ENCODE measurements at places on chromosomes 13 and 19.

DNA sequence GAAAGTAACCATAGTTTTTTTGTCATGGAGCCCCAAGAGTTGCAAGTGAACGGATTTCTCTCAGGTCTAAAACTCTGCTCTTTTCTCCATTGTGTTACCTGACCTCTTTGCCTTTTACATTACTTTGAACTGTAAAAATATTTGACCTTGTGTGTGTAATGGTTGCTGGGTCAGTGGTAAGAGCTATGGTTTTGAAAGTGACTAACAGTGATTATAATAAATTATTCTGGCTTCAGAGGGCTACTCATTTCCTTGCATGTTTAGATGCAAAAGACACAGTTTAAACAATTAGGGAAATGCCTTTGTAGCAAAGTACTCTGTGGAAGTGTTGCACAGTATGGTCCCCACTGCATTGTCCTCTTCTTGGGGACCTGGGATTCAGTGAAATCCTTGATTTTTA, 29.3 kb upstream of the PSG8 start:
- no peak for DNase-seq

DNA sequence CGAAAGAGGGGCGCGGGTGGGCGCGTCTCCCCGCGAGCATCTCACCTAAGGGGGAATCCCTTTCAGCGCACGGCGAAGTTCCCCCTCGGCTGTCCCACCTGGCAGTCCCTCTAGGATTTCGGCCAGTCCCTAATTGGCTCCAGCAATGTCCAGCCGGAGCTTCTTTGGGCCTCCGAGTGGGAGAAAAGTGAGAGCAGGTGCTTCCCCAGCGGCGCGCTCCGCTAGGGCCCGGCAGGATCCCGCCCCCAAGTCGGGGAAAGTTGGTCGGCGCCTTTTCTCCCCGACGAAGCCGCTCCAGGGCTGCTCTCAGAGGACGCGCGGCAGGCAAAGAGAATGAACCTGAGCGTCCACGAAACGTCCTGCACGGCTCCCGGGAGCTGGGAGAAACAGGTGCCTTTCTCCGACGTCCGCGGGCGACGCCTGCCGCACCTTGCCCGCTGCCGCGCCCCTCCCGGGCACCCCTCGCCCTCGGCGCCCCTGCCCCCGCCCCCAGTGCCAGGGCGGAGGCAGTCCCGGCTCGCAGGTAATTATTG, 366 bp upstream of the KL start:
- DNase-seq: peak; percentile 73

GRCh38 chr19:2797280-2797679, 12.0 kb downstream of the THOP1 start:
- DNase-seq: no peak

GRCh38 chr19:12611361-12611699, 610 bp downstream of the ZNF791 start:
- DNase-seq: peak; percentile 74

GRCh38 chr13:43764349-43764748, 22.4 kb downstream of the ENOX1 start:
- DNase-seq: no peak

DNA sequence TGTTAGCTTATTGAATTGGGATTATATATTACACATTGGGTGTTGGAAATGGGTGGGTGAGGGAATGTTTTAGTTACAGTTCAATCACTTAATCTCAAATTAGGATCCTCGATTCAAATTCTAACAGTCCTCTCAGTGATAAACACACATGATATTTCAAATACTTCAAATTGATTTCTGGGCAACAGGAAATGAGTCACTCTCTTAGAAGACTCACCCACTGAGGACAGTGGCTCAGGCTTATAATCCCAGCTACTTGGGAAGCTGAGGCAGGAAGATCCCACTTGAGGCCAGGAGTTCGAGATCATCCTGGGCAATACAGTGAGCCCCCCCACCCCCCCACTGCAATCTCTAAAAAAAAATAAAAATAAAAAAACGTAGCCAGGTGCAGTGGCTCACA, 435.3 kb downstream of the KLF12 start:
- no peak for DNase-seq

DNA sequence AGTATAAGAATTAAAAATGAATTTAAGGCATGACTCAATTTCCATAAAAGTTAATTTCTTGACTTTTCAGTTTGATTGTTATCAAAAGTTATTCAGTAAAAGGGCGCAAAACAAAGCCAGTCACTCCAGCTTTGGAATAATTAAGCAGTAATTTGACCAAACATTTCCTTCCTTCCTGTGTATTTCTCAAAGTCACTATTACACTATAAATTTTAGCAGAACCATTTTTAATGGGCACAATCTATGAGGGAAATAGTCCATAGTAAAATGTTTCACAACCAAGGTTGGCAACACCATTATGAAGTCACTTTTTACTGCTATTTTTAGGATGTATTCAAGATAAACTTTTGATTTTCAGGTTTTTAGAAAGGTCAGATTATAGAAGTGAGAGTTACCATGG, 91.0 kb downstream of the DACH1 start:
- DNase-seq: no peak

DNA sequence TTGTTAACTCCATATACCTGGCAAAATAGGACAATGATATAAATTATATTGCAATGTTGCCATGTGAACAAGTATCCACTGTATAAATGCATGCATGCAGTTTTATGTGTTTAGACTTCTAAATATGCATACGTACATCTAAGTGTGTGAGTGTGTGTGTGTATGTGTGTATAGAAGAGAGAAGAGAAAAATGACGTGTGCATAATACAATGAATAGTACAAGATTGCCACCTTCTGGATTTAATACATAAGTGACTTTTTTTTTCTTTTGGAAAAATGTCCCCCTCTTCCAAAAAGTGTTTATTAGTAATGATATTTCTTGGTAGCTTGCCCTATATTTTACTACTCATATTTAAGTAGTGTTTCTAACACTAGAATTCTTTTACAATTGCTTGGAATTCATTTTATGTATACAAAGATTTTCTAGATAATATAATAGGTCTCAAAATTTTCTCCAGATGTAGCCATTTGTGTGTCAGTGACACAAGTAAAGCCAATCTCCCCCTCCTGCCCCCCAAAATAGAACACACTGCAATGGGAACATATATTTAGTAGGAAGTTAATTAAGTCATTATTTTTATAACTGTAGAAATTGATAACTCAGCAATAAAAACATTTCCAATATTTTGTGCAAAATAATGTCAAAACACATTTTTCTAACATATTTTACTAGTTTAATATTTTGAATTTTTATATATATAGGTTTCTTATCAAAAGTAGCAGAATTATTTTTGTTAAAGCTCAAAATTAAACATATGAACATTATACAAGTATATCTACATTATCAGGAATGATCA, 783.3 kb upstream of the ATXN8OS start:
- no peak for DNase-seq

GRCh38 chr19:55109527-55110291, 7.7 kb downstream of the PPP1R12C start:
- DNase-seq: no peak

DNA sequence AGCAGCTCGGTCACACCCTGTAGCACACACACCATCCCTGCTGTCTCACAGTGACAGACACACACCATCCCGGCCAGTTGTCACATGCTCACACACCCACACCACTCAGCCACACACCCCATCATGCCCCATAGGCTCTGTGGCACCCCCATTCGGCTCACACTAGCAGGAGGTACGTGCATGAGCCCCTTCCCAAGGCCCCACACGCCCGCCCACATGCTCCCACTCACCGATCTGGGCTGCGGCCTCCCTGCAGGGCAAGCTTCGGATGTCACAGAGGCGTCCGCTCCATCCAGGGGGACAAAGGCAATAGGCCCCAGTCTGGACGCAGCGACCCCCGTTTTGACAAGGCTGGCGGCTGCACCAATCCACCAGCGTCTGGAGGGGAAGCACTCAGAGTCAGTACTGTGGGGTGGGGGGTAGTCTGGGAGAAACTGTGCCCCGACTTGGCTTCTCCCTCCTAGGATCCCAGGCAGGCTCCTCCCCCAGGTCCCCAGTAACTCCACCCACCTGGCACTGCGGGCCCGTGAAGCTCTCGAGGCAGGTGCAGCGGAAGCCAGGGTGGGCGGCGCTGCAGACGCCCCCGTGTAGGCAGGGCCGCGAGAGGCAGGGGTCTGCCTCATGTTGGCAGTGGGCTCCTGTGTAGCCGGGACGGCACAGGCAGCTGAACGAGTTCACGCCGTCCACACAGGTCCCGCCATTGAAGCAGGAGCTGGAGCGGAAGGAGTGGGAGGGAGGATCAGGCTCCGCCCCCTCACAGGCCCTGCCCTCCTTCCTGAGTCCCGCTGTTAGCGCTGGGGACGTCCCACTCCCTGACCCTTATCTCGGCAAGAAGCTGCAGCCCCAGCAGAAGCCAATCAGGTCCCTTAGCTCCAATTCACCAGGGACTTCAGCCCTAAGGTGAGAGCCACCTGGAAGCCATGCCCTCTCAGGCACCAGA, 20.1 kb downstream of the NOTCH3 start:
- DNase-seq: peak; percentile 90

DNA sequence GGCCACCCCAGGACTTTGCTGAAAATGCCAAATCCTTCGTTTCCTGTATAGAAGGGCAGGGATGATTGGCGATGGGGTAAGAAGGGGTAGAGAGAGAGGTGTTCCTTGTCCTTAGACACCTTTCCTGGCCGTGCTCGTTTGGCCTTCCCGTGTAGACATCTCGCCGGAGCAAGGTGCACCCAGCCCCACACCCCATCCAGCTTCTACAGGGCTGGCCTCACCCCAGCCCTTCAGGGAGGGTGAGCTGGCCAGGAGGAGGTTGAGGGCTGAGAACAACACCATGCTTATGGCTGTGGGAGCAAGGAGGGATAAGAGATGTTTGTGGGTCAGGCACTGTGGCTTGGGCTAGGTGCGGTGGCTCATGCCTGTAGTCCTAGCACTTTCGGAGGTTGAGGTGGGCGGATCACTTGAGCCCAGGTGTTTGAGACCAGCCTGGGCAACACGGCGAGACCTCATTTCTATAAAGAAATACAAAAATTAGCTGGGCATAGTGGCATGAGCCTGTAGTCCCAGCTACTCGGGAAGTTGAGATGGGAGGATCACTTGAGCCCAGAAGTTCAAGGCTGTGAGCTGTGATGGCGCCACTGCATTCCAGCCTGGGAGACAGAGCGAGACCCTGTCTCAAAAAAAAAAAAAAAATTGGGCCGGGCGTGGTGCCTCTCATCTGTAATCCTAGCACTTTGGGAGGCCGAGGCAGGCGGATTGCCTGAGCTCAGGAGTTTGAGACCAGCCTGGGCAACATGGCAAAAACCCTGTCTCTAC, 15.5 kb downstream of the SMARCA4 start:
- peak; percentile 34 for DNase-seq

DNA sequence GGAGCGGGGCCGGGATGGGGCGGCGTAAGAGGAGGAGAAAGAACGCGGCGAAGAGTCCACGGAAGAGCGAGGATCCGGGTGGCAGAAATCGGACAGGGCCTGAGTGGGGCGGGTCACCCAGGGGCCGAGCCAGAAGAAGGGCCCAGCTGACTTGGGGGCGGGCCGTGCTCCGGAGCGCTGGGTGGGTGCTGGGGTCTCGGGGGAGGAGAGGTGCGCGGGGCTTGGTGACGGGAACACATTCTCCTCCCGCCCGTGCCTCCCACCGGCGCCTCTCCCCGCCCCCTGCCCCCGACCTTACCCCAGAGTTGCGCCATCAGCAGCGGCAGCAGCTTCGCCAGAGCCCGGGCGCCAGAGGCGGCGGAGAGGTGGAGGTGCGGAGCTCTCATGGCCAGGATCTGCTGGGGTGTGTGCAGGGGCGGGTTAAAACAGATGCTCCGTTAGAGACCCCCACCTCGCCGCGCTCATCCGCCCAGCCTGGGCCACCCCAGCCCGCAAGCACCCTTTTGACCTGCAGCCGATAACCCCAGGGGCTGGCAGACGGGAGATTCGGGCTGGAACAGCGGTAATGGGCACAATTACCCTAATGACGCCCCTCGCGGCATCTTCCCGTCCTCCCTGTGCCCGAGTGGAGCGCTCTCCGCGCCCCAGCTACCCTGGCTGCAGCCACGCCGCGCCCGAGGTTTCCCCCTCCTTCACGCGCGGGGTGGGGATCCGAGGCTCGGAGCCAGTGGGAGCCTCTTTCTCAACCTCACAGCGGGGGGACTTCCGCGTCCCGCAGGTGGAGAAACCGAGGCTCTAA, 565 bp downstream of the KLK10 start:
- peak; percentile 43 for DNase-seq

- peak; percentile 79 for DNase-seq
Measured at GRCh38 chr19:1373534-1374249, 10.0 kb upstream of the NDUFS7 start.

DNA sequence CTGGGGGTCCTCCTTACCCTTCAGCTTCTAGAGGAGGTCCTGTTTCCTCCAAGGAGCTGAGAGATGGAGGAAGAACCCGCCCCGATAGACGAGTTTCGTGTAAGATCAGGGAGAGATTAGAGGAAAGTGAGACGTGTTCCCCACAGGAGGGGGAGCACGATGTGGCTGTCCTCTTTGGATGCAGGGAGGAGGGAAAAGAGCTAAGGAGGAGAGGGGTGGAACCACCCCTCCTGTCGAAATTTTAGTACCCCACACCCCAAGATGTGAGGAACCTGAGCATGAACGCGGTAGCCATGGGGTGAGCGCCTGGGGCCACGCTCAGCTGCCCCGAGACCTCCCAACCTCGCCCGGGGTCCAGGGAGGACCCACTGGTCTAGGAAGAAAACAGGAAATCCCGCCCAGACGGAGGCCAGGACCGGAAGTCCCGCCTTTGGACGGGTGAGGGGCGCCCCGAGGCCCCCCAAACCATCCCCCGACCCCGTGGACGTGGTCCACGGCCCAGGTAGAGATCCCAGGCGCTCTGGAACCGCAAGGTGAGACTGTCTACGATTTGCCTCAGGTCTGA, 1.2 kb downstream of the AKT1S1 start:
- no peak for DNase-seq

- no peak for DNase-seq
Measured at GRCh38 chr13:21074546-21074945, 13.2 kb upstream of the LATS2 start.

- DNase-seq: no peak
Measured at GRCh38 chr13:53079691-53080090, 51.1 kb downstream of the OLFM4 start.

DNA sequence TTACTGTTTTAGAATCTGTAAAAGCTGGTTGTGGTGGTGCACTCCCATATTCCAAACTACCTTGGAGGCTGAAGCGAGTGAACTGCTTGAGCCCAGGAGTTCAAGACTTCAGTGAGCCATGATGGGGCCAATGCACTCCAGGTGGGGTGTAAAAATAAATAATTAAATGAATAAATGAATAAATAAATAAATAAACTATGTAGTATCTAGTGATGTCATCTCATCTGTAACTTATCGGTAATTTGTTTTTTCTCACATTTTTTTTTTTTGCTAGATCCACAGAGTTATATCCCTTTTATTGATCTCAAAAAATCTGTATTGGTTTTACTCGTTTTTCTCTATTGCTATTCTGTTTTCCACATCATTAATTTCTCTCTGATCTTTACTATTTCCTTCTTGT, 5.0 kb downstream of the SCGB2B2 start:
- DNase-seq: no peak

DNA sequence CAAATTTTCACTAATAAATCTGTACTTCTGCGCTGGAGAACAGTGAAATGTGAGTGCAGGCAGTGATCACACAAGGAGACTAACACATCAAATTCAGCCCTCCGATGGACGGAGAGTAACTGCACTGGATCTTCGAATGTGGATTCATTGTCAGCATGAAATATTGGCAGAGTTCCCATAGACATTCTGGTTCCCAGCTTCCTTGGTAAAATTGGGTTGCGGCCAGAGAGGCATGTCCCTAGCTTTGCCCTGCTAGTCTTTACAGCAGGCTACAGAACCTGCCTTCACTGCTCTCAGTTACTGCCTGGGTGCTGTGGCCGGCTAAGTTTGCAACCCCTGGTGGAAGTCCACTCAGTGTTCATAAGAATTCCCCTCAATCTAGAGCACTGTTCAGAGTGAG, 32.3 kb upstream of the UQCRFS1 start:
- DNase-seq: no peak

- DNase-seq: peak; percentile 24
Measured at GRCh38 chr13:107351305-107351704, 783.4 kb upstream of the ARGLU1 start.
